ENCODE measurements at places on chromosomes 5 and 9. TPM values are rescaled to one million over a fixed set of nuclear protein-coding genes. Genes with fewer than 3 reads are reported as not detected.

The MLANA gene
- not detected for total RNA-seq

The SLC9A3 gene
- total RNA-seq, result 1.7 TPM

The CDX1 gene
- total RNA-seq, result not detected

The INSL4 gene
- not detected for total RNA-seq

The IRX4 gene
- total RNA-seq, result 0.77 TPM

The OBP2B gene
- not detected for total RNA-seq

The TMEM250 gene
- 39.0 TPM for total RNA-seq

The SOX30 gene
- not detected for total RNA-seq

The DEPDC1B gene
- total RNA-seq, result 60.4 TPM

The ZNF354C gene
- 12.2 TPM for total RNA-seq

The ARHGEF39 gene
- 27.2 TPM for total RNA-seq

The RFESD gene
- 3.4 TPM for total RNA-seq

The RNF14 gene
- 36.9 TPM for total RNA-seq

The CBY3 gene
- total RNA-seq, result not detected

The JMY gene
- 3.0 TPM for total RNA-seq

The OTP gene
- 3.1 TPM for total RNA-seq

The SCGB3A2 gene
- not detected for total RNA-seq

Data from neural crest cell (in vitro differentiated cells).